Transverse colon (tissue), 4 donors: ENCODE measurements at places on chromosomes 12 and 14. TPM values are rescaled to one million over a fixed set of nuclear protein-coding genes. Genes with fewer than 3 reads are reported as not detected.

Gene GLT1D1
- total RNA-seq = not detected

Gene RHOJ
- 23.7 TPM for total RNA-seq

Gene STON2
- total RNA-seq = 15.5 TPM

Gene DEPDC4
- 0.95 TPM for total RNA-seq

Gene RAB2B
- total RNA-seq = 7.1 TPM

Gene TAS2R42
- not detected for total RNA-seq

Gene PRB2
- not detected for total RNA-seq

Gene MYF5
- total RNA-seq = not detected

Gene PIANP
- total RNA-seq = 0.64 TPM

Gene CCDC88C
- total RNA-seq = 61.3 TPM

Gene NANOG
- total RNA-seq = not detected

Gene AICDA
- total RNA-seq = not detected

Gene CLEC2B
- total RNA-seq = 4.8 TPM

Gene LIN7A
- 31.0 TPM for total RNA-seq

Gene CFAP73
- total RNA-seq = not detected

Gene CRACR2A
- total RNA-seq = 165 TPM

Gene DUSP16
- total RNA-seq = 47.0 TPM

Gene CNTN1
- 0.75 TPM for total RNA-seq

Gene GALNT8
- total RNA-seq = 3.5 TPM

Gene OVCH1
- not detected for total RNA-seq
